ENCODE measurements at places on chromosomes 3 and 15.

- no peak for DNase-seq
Measured at GRCh38 chr3:32387512-32387911, 4.1 kb upstream of the CMTM7 start.

GRCh38 chr15:96462768-96463750 is 132.6 kb downstream of the NR2F2 start:
- no peak for DNase-seq

GRCh38 chr3:58955308-58955707 is 94.5 kb downstream of the CFAP20DC start:
- DNase-seq, result no peak

DNA sequence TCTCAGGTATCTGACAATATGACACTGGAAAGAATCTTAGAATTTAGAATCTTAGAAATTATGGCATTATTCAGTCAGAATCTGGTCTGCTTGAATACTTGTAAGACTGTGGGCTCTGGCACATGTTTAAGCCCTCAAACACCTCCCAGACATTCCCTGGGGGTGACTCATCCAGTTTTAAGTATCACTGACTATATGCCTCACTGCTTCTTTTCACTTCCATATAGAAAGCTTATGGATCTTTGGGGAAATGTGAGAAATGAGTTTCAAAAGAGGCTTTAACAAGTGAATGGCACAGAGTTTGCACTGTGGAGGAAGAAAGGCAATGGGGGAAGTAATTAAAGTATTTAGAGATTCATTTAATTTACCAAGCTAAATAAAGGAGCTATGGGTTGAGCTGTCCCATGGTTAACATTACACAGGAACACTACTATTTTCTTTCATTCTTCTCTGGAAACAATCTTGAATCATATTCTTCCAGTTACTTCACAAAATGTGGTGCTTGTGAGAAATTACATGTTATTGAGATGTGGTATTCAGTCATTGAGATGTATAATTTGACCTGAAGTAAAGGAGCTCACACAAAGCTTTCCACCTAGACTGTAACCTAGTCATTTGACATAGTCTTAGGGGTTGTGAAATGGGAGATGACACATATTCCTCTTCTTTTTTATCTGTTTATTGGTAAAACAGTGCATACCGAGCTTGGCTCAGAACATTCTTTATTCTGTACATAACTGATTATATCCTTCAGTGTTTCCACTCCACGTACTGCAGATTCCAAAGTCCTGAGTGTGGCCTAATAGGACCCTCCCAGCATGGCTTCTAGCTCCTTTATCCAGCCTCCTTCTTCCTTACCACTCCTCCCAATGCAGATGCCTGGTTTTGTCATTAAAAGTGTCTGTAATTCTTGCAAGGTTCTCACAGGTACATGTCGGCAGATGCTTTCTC is 544.6 kb upstream of the NECTIN3 start:
- DNase-seq, result no peak

DNA sequence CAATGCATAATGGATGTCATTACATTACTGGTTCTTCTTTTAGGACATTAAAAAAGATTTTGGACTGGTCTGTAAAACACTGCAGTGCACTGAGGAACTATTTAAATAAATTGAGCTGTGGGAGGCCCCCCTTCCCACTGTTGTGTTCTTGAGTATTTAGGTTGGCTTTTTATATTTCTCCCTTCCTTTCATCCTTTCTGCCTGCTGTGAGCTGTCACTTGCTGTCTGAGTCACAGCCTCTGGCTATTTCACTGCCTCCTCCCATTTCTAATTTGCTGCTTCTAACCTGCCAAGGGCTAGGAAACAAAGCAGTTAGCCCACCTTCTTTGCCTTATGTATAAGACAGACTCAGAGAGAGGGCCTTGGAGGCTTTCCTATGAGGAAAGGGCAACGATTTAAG is 89.0 kb upstream of the FNDC3B start:
- DNase-seq, result no peak
